Stimulated activated CD4-positive, alpha-beta T cell treated with anti-CD3 and anti-CD28 coated beads, Interleukin-12 subunit alpha, Interleukin-12 subunit beta, amount 100 ng/mL, for 4 hours (primary cell): ENCODE measurements at places on chromosomes 5 and 9.

GRCh38 chr5:140977003-140977402 is 10.7 kb downstream of the PCDHAC2 start:
- DNase-seq: no peak

GRCh38 chr5:149904977-149905376 is 39.6 kb downstream of the PDE6A start:
- DNase-seq: no peak

- no peak for DNase-seq
Observed at GRCh38 chr5:109143031-109143430, 266.7 kb downstream of the PJA2 start.

DNA sequence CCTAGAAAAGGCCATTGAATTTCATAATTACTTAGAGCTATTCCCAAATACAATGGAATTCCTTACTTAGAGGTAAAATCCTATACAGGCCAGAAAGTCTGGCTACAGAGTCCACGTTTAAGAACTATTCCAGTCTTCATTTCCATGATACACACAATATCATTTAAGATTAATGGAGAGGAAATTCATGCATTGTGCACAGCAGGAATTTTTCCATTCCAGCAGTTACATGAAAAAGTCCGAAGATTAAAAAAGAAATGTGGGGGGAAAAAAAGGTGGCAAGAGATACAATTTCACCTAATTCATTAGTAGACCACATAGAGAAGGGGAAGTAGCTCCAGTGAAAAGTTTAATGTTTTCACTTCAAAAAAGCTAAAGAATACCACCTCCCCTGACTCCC is 63.1 kb downstream of the CHD1 start:
- DNase-seq: no peak

GRCh38 chr5:146042628-146043279 is 62.6 kb downstream of the PLAC8L1 start:
- no peak for DNase-seq

- DNase-seq: no peak
Observed at GRCh38 chr5:73946278-73946677, 320.3 kb downstream of the ARHGEF28 start.

DNA sequence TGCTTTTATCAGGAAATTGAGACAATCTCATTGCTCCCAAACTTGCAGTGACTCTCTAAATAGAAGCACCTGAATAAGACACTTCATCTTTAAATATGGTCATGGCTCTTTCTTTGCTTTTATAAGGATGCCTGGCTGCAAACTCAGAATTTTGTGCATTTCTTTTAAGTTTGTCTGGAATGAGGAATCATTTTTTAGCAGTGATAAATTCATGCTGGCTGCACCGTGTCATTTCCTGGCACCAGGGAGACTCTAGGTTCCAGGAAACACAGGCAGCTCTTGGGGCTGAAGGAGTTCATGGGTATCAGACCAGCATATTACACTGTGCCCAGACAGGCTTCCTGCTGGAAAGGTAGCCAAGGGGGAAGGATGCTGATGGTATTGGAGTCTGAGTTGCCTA is 109.9 kb downstream of the NUDT12 start:
- DNase-seq: no peak

- DNase-seq: no peak
Observed at GRCh38 chr9:121510766-121511550, 11.3 kb upstream of the GGTA1 start.

- no peak for DNase-seq
Observed at GRCh38 chr9:128841694-128842492, 12.3 kb upstream of the SPOUT1 start.

- DNase-seq: no peak
Observed at GRCh38 chr9:109115931-109116526, 3.7 kb downstream of the TMEM245 start.

GRCh38 chr5:33891788-33892619 is at the start of gene ADAMTS12:
TSS of gene ADAMTS12 (minus strand) at chr5:33891990. CDS start at chr5:33891856, 134 bp downstream.
- DNase-seq: no peak

GRCh38 chr5:126561908-126562307 is 33.1 kb downstream of the ALDH7A1 start:
- no peak for DNase-seq

DNA sequence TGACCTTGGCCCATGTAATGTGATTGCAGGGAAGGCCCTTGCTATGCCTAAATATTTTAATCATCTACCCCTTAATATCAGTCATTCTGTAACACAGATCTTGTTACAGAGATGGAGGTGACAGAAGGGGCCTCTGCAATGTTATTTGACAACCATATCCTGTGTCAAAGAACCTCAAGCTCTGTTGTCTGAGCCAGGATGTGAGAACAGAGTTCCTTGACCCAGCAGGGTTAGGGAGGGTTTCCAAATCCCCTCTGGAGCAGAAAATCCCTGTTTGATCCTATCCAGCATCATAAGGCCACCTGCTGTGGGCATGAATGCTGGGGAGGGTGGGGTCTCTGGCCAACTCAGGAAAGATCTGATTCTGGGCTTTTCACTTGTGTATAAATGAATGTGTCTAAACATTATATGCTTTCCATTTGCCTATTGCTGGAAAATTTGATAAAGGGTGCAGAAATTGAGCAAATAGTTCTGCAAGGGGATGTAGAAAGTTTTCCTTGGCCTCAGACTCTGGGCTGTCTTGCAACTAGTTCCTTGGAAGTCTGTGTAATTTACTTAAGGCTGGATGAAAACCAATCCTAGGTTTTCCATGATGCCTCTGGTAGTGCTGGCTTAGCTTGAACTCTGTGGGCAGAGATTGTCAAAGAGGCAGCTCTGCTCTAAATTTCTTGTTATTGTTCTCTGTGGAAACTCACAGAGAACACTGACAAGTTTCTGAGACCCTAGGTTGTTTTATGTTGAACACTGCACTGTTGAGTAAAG is 71.0 kb downstream of the PGM5 start:
- no peak for DNase-seq

DNA sequence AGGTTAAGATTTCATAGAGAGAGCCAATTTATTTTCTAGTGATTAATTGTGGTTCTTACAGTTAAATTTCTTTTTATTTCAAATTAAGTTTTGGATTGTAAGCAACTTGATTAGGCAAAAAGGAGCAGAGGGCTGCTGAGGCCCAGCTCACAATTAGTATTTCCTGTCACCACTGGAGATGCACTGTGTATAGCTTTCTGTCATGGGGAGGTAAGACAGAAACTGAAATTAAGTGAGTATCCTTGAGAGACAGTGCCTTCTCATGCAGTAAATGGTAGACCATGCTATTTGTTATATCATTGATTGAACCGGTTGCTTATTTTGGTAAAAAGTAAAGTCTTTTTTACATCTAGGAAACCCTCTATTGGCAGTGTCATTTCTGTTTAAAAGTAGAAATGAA is 190.7 kb downstream of the CCDC171 start:
- no peak for DNase-seq

- DNase-seq: no peak
Observed at GRCh38 chr5:112689155-112689909, 48.4 kb upstream of the APC start.

GRCh38 chr5:134504629-134505300 is 20.7 kb upstream of the JADE2 start:
- no peak for DNase-seq

- DNase-seq: no peak
Observed at GRCh38 chr5:58412081-58412480, 47.8 kb downstream of the PLK2 start.

DNA sequence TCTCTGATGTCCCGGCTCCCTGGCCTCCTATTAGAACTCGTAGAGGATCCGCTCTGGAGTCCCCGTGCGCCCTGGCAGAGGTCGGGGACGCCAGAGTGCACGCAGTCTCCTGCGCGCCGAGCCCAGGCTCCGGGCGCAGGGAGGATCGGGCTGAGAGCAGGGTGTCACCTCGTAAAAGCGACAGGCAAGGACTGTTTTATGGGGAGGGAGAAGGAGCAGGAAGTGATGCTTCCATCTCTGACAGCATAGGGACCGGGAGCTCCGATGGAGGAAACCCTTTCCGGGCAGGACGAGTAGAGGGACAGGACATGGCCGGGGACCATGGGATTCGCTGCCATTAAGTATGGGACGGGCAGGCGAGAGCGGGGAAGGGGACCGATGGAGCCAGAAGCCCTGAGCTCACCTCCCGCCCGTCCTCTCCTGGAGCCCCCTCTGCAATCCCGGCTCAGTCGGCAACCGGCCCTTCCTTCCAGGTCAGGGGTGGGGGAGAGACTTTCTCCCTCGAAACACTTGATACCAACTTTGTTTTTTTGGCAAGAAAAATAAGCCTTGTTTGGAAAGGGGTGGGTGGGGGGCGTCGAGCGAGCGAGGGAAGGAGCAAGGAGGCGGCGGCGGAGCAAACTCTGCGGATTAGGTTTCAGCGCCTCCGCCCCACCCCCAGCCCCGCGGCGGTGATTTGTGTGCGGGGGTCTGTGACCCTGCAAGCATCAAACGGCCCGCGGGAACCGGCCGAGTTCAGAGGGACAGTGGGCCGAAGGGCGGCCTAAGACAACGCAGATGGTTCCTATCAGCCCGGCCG is 12.6 kb downstream of the LMX1B start:
- DNase-seq: no peak

GRCh38 chr5:152113401-152113800 is 188.8 kb upstream of the GLRA1 start:
- peak; percentile 12 for DNase-seq

DNA sequence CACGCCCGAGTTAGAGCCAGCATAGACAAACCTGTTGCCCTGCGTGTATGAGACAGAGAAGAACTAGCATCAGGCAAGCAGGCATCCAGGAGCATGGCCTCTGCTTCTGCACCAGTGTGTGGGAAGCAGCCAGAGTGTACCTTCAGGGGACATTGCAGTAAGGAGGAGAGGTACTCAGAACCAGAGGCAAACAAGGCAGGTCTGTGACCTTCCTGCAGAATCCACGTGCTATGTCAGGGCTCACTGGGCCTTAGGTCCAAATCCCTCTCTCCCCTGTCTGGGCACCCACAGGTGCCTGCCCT is 63.0 kb downstream of the SECISBP2 start:
- DNase-seq: no peak

- no peak for DNase-seq
Observed at GRCh38 chr5:130550562-130550928, 614.5 kb downstream of the HINT1 start.

DNA sequence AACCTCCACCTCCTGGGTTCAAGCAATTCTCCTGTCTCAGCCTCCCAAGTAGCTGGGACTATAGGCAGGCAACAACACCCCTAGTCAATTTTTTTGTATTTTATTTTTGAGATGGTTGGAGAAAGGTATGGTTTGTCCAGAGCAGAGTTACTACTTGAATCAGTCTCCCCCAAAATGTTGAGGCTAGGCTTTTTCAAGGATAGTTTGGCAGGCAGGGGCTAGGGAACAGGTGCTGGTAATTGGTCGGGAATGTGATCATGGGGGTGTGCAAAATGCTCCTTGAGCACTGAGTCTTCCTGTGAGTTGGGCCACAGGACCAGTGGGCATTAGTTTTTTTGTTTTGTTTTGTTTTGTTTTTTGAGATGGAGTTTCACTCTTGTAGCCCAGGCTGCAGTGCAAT is 28.3 kb upstream of the PRRC2B start:
- DNase-seq: no peak

GRCh38 chr9:110444911-110445310 is 107.2 kb upstream of the TXNDC8 start:
- DNase-seq: no peak

DNA sequence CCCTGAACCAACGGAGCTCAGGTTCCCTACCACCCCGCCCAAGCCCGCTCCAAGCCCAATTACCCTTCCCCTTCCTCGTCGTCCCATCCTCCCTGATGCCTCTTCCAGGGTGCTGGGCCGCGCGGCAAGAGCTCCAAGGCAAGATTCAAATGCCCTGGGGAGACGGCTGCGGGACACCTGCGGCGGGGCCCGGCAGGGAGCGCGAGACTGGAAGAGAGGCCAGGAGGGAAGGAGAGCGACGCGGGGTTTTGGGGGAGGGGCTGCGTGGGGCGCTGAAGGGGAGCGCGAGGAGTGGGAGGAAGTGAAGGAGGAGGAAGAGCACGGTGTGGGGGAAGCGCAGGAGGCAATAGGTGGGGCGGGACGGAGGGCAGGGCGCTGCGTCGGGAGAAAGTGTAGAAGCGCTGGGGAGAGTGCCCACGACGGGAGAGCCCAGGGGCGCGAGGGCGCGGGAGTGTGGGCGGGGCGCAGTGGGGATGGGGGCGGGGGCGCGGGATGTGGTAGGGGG is 975 bp upstream of the NXNL2 start:
- DNase-seq: no peak

- no peak for DNase-seq
Observed at GRCh38 chr5:74035521-74035937, 409.5 kb downstream of the ARHGEF28 start.

- no peak for DNase-seq
Observed at GRCh38 chr5:148979083-148979723, 83.7 kb downstream of the SH3TC2 start.

DNA sequence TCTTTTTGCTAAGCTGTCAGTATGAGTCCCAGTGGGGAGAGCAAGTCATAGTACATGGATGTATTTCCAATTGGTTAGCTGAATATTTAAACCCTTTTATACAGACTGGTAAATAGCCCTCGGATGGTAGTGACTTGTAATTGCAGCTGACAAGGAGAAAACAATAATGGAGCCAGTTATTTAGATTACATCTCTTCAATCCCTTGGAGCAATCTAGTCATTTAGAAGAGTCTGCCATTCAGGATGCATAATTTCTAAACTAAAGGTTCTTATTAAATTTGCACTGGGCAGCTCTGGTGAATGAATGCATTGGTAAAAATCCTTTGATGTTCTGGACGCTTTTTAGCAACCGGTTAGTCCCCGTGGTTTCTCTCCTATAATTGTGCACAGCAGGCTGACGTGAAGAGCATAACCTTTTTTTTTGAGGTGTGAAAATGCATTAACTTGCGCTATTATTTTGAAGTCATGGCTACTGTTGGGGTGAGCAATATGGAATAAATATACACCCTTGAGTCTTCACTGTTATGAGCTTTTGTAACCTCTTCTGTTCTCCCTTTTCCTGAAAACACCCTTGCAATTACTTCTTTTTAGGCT is 158.6 kb upstream of the CD180 start:
- no peak for DNase-seq

- DNase-seq: no peak
Observed at GRCh38 chr5:168408561-168409305, 77.5 kb upstream of the RARS1 start.

DNA sequence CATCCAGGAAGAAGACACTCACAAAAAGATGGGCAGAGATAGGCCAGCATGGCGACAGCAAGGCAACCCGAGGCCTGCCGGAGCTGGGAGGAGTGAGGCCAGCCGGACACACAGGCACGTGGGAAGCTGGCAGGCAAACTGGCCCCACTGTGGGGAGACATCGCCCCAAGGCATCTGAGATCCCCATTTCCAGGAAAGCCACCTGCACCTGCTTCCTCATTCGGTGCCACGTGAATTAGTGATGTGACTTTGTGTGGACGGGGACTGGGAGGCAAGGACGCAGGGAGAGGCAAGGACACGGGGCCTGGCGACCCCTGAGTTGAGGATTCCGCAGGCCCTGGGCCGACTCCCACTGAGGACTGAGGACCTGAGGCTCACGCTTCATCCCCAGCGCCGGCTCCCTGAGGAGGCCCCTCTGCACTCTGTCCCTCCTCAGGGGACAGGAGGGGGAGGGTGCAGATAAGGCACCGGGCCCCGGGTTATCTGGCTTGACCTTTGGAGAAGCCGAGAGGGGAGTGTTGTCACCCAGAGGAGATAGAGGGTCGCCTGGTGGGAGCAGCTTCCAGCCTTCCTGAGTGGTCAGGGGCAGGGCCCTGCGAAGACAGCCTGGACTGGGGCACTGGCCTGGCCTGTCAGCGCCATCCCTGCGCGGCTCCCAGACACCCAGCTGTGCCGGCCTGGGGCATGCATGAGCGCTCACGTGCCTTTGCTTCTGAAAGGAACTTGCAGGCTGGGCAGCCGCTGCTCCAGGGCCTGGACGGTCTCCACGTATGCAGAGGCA is 39.7 kb downstream of the NDUFS6 start:
- DNase-seq: no peak

GRCh38 chr5:167899490-167900070 is 391.9 kb upstream of the WWC1 start:
- DNase-seq: no peak
